ENCODE measurements at places on chromosomes 12 and 14.

- DNase-seq = no peak
Observed at GRCh38 chr12:54413284-54414190, 5.5 kb downstream of the ITGA5 start.

DNA sequence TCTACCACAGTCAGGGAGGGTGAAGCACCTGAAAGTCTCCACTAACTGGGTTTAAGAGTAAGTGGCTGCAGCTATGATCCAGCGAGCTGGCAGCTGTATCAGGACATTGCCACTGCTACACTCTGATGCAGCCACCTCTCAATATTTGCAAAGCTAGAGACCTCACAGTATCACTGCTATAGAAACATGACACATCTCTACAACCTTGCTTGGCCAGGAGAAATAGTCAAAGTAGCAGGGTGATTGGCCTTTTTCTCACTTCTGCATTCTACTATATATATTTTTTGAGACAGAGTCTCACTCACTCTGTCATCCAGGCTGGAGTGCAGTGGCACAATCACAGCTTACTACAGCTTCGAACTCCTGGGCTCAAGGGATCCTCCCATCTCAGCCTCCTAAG, 9.3 kb upstream of the FMNL3 start:
- no peak for DNase-seq

DNA sequence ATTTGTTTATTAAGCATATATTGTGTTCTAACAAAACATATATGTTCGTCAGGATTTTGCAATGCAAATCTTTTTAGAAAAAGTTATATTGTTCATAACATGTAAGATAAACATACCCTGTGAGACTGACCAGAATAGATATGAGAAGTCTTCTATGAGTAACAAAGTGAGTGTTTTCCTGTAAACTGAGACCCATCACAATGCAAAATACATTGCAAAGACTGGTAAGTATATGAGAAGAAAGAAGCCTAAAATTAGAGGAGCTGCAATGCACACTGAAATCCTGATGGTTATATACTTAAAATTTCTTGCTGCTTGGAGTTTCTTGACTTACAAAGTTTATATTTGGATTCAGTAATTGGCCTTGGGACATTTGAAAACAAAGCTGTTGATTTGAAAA, 6.0 kb downstream of the HMGA2 start:
- DNase-seq = peak; percentile 48

- no peak for DNase-seq
Observed at GRCh38 chr12:117671734-117672133, 297.1 kb downstream of the KSR2 start.

GRCh38 chr12:10716704-10717315, 6.3 kb downstream of the YBX3 start:
- peak; percentile 95 for DNase-seq

DNA sequence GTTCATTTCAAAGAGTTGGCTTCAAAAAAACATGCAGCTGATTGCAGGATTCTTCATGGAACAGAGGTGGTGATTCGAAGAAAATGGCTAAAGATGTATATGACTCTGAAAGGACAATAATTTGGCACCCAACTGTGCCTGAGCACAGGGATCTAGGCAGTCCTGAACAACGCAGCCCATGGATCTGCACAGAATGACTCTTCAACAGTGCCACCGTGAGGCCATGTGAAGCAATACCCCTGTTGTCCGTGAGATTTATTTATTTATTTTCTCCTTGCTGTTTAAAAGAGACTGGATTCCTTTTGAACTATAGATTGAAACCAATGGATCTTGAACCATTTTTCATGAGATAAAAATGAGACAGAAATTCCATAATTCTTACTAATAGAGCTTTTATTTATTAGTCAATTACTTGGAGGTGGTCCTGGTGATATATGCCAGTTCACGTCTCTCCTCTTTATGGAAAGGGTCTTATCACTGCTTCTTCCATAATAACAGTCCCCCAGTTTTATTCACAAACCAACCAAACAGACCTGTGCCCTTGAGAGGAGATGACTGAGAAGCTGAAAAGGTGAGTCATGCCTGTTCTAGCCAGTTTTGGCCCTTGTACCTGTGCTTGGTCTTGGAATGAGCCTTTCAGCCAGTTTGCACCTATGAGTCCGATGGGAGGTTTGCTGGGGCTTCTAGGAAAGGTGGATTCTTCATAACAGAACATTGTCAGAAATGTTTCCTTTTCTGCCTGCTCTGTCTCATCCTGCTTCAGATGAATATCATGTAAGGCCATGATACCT, 1598.3 kb downstream of the AACS start:
- no peak for DNase-seq

DNA sequence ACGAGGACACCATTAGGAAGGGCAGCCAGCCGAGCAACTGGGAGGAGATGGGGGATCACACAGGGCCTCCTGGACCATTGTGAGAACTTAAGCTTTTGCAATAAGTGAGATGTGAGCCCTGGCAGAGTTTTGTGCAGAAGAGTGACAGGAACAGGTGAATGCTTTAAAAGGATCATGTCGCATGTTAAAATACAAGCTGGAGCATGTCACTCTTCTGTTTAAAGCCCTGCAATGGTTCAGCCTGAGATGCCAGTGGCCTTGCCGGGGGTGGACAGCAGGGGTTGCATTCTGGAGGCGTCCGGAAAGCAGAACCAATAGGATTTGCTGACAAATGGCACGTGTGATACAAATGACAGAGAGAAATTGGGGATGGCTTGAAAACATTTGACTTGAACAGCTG, 137.5 kb upstream of the RFLNA start:
- DNase-seq = no peak

- DNase-seq = peak; percentile 83
Observed at GRCh38 chr12:46553911-46554310, 181.3 kb upstream of the SLC38A2 start.

- DNase-seq = no peak
Observed at GRCh38 chr14:66005900-66006434, 480.2 kb upstream of the CCDC196 start.

DNA sequence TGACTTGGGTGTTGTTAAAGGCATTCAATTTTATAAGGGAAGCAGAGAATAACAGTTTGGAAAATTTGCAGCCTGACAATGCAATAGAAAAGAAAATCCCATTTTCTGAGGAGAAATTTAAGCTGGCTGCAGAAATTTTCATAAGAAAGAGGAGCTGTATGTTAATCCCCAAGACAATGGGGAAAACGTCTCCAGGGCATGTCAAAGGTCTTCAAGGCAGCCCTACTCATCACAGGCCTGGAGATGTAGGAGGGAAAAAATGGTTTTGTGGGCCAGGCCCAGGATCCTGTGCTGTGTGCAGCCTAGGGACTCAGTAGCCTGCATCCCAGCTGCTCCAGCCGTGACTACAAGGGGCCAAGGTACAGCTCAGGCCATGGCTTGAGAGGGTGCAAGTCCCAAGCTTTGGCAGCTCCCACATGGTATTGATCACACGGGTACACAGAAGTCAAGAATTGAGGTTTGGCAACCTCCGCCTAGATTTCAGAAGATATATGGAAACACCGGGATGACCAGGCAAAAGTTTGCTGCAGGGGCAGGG, 846.4 kb downstream of the C12orf50 start:
- no peak for DNase-seq

GRCh38 chr12:25637752-25638151, 84.7 kb upstream of the LMNTD1 start:
- no peak for DNase-seq

GRCh38 chr12:127422935-127423566, 843.9 kb upstream of the TMEM132C start:
- DNase-seq = no peak

- DNase-seq = no peak
Observed at GRCh38 chr12:46407361-46407760, 34.8 kb upstream of the SLC38A2 start.

GRCh38 chr12:70444903-70445302, 78.8 kb downstream of the KCNMB4 start:
- DNase-seq = no peak

- no peak for DNase-seq
Observed at GRCh38 chr14:35847636-35848035, 21.5 kb downstream of the BRMS1L start.

DNA sequence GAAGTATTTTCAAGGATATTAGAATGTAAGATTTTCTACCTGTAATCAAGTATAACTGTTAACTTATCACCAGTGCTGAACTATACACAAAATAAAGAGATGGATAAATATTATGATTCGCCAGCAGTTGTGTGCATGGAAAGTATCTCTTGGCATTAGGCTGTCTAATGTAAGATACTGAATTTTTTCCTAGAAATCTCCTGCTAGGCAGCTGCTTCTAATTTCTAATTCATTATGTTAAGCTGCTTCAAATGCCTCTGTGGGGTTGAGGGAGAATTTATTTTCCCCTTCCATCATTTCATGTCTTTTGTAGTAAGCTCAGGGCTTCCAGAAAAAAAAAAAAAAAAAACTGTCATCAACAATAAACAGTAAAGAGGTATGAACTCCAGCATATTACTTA, 516.0 kb downstream of the DIO2 start:
- DNase-seq = no peak

DNA sequence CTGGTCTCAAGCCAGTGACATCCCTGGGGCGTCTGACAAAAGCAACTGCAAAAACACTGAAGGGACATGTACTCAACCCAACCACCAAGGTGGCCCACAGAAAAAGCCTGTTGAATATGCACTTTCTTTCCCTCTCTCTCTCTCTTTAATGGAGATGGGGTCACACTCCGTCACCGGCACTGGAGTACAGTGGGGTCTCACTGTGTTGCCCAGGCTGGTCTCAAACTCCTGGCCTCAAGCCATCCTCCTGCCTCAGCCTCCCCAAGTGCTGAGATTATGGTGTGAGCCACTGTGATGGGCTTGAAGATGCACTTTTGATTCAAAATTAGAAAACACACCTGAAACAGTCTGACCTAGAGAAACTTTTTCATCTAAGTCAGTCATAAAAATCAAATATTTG, 7.2 kb upstream of the CD27 start:
- no peak for DNase-seq

GRCh38 chr12:128829861-128830504, 6.2 kb upstream of the SLC15A4 start:
- DNase-seq = no peak

GRCh38 chr14:65482757-65483438, 70.4 kb downstream of the FUT8 start:
- DNase-seq = no peak

DNA sequence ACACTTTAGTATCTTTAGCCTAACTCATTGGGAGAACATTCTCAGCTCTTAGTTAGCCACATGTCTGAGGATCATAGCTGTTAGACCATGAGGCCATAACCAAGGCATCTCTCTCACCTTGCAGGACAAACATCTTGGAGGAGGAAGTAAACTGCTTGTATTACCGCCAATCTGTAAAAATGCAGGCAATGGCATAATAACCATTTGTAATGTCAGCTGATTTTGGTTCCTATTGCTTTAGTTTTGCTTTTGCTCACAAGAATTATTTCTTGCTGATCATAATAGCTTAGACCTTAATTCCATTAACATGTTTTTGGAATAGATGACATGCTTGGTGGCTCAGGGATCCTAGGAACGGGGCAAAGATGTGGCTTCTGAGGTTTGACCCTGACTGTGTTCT, 16.4 kb upstream of the GSG1 start:
- no peak for DNase-seq

DNA sequence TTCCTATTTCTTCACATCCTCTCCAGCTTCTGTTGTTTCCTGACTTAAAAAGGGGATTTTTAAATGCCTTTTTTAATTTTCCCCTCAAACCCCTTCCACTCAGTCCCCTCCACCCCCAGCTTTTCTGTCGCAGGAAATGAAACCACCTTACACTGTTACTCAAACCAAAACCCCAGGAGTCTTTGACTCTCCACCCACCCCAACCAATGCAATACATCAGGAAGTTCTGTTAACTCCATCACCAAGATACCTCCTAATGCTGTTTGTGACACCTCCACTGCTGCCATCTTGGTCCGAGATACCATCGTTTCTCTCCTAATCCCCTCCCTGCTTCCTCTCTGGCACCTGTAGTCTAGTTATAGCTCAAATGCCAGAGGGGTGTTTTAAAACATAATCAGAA, 25.4 kb upstream of the CPM start:
- DNase-seq = no peak

GRCh38 chr12:76391461-76391860, 43.2 kb upstream of the BBS10 start:
- DNase-seq = no peak

DNA sequence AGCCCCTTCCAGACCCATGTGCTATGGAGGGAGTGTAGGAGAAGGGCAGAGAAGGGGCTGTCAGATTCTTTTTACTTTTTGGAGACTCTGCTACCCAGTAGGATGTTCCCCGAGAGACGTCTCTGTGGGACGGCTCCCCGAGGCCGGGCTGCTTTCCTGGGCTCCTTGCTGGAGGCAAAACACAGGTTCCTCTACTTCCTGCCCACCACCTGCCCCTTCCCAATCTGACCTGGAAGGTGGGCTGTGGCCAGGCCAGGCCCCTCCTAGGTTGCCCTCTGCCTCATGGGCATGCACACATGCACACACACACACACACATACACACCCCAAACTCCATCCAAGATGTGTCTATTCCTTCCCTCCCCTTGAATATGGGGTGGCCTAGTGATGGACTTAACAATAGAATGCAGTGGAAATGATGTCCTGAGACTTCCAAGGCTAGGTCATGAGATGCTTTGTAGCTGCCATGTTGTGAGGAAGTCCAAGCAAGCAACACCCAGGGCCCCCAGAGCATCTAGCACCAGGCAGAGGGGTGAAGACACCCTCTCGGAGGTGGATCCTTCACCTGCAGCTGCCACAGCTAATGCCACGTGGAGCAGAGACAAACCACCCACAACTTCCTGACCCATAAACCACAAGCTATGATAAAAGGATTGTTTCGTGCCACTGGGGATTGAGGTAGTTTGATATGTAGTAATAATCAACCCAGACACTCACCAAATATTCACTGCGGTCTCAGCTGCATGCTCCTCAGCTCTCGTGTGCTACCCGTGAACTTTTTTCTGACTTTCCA, 1.6 kb upstream of the ASB2 start:
- DNase-seq = no peak

GRCh38 chr12:122355706-122356105, 66.8 kb downstream of the CLIP1 start:
- DNase-seq = no peak

DNA sequence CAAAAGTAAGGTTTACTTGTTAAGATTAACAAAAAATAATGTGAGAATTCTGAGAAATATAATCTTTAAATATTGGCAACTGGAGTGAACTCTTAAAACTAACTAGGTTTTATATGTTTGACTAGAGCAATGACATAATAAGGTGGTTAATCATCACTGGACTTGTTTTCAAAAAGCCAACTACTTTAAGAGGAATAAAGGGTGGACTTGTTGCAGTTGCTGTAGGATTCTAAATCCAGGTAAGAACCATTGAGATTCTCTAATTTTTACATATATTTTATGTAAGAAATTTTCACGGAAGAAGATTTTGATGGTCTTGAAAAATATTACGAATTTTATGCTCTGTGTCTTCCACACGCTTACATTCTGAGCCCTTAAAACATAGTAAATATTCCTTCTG, at the start of gene SLCO1B1:
TSS of gene SLCO1B1 (plus strand) at position 197 of the 400 bp plus-strand sequence. CDS start 10,381 bp downstream, outside the sequence.
- no peak for DNase-seq
